ENCODE measurements at places on chromosomes 1 and 21.

- DNase-seq = peak; percentile 58
Observed at GRCh38 chr1:201766131-201766866, 62.7 kb upstream of the IPO9 start.

- DNase-seq = no peak
Observed at GRCh38 chr1:234913278-234913649, 215.4 kb downstream of the TOMM20 start.

- DNase-seq = no peak
Observed at GRCh38 chr1:228396770-228397662, 9.6 kb downstream of the TRIM11 start.

GRCh38 chr1:153659175-153659534 lies 652 bp downstream of the SNAPIN start:
- DNase-seq = no peak

GRCh38 chr1:25031966-25032667 lies 102.0 kb upstream of the RUNX3 start:
- DNase-seq = no peak

DNA sequence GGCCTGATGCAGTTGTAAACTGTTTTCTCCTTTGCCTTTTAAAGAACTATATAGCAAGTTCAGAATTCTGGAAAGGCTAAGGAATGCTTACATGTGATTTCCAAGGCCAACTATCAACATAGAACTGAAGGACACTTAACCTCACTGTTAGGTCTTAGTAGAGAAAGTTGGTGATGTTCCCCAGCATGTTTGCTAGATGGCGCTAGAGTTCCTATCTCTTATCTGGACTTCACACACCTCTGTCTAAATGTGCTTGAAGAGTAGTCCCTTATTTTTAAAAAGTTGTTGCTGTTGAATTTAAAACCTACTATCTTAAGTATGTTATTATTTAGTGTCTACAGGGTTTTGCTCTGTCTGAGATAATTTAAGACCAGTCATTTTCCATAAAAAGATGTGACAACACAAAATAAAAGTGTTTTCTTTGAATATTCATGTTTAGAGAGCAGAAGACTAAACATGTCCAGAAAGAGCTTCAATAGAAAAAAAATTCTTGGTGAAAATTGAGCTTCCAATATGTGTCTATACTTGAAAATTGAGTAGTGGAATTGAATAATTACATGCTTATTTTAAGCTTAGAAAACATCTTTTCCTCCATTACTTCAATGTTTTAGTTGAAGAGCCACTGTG lies 237.3 kb downstream of the S1PR1 start:
- peak; percentile 2 for DNase-seq

All from H54 (cell line).